ENCODE measurements at places on chromosomes 6 and 20.

- DNase-seq, result no peak
Observed at GRCh38 chr6:127404133-127404532, 55.1 kb downstream of the KIAA0408 start.

- DNase-seq, result peak; percentile 40
Observed at GRCh38 chr6:127190552-127190951, 72.1 kb downstream of the RSPO3 start.

DNA sequence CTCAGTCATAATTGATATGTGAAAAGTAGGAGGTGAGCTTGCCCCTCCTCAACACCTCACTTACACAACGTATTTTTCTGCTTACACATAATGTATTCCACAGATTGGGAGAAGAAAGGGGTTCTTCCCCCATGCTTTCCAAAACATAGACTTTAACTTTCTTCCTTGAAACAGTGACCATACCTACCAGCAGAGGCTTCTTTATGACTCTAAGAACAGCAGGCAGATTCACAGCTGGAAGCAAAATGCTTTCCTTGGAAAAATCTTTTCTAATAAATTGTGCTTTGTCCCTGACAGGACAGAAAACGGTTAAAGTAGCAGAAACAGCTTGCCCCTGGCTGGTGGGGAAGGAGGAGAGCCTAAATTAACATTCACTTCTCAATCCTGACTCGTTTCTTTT, 629.1 kb upstream of the IMPG1 start:
- DNase-seq, result no peak

- DNase-seq, result no peak
Observed at GRCh38 chr6:127592964-127593363, 16.0 kb downstream of the C6orf58 start.

- DNase-seq, result no peak
Observed at GRCh38 chr6:164208371-164208770, 793.9 kb downstream of the QKI start.

DNA sequence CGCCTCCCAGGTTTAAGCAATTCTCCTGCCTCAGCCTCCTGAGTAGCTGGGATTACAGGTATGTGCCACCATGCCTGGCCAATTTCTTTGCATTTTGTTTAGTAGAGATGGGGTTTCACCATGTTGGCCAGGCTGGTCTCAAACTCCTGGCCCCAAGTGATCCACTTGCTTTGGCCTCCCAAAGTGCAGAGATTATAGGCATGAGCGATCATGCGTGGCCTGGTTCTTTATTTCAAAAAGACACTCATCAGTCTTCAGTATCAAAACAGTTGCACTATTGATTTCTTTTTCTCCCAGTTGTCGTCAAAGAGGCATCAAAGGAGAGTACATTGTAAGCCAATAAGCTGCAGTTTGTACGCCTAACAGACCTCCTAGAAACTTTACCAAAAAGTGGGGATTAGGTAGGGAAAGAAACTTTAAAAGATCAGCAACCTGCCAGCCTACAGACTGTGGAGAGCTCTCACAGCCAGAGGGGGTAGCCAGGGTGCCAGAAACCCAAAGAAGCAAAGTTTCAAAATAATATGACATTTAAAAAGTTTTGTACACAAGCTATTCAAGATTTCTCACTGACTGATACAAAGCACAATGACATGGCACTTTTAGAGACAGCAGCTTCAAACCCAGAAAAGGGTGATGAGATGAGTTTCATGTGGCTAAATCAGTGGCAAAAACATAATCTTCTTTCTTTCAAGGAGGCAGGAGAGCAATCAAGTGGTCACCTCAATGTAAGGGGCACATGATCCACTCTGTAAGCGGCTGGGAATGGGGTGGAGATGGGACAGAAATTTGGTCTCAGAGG, 83.0 kb upstream of the RALY start:
- DNase-seq, result no peak

- no peak for DNase-seq
Observed at GRCh38 chr6:52868240-52868639, 27.6 kb upstream of the GSTA5 start.

GRCh38 chr6:40754461-40755045, 167.4 kb upstream of the LRFN2 start:
- DNase-seq, result no peak

GRCh38 chr6:109053336-109053735, 41.3 kb downstream of the SESN1 start:
- DNase-seq, result no peak

- no peak for DNase-seq
Observed at GRCh38 chr20:10661261-10661660, 12.5 kb downstream of the JAG1 start.

DNA sequence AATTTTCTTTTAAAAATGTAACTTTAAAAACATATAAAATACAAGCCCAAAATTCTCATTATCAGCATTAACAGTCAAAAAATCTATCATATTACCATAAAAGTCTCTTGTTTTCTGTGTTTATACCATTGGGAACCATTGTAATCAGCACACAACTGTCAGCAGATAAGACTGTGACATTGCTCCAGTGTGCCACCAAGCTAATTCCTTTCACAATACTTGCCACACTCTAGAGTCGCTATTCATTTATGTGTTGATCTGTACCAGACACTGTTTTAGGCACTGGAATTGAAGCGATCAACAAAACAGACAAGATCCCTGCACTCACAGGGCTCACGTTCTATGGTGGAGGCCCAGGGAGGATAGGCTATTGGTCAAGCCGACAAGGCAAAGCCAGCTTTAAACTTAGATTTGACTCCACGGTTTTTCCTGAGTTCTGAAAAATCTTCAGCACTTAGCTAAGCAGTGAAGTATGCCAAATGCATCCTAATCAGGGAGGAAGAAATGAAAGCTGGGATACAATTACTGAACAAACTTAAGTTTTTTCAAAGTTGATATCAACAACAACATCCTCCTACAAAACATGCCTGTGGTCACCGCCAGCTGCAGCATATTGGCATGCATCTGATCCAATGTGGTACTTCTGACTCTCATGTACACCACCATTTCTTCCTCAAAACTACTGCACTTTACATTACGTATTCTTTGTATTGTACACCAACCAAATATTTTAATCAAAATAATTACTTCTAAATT, 60.5 kb downstream of the GMDS start:
- DNase-seq, result no peak

DNA sequence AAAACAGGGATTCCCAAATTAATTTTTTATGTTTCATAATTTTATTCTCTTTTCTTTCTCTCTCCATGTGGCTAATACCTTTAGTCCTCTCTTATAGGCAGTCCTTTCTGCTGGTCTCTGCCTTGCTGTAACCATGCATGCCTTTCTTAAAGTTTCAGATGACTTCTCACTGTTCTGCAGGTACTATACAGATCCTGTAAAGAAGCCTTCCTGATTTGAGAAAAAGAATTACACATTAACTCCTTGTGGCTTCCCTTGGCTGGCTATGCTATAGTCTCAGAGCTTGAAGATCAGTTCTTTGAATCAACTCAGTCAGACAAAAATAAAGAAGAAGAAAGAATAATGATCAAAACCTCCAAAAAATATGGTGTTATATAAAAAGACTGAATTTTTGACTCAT, 7.3 kb upstream of the GPR63 start:
- no peak for DNase-seq

DNA sequence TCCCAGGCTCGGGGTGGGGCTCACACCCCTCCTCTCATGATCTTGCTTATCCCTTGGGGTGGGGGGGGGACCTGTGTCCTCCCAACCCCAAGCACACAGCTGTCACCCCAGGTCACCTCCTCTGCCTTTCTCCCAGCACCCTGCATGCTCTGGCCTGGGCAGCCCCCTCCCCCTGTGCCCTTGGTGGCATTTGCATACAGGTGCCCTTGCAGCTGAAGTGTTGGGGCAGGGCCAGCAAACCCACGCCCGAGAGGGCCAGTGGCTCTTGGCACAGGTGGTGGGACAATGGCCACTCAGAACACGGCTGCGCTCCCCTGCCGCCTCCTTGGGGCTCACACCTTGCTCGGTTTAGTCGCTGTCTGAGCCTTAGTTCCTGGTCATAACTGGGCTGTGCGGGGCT, 11.3 kb upstream of the MYT1 start:
- DNase-seq, result no peak

DNA sequence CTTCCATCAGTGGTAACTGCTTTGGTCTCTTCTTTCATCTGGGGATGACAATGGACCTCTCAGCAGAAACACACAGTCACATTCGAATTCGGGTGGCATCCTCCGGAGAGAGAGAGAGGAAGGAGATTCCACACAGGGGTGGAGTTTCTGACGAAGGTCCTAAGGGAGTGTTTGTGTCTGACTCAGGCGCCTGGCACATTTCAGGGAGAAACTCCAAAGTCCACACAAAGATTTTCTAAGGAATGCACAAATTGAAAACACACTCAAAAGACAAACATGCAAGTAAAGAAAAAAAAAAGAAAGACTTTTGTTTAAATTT, 6.1 kb downstream of the EDN1 start:
- peak; percentile 84 for DNase-seq

GRCh38 chr6:105873211-105873704, 212.9 kb upstream of the PRDM1 start:
- DNase-seq, result no peak

DNA sequence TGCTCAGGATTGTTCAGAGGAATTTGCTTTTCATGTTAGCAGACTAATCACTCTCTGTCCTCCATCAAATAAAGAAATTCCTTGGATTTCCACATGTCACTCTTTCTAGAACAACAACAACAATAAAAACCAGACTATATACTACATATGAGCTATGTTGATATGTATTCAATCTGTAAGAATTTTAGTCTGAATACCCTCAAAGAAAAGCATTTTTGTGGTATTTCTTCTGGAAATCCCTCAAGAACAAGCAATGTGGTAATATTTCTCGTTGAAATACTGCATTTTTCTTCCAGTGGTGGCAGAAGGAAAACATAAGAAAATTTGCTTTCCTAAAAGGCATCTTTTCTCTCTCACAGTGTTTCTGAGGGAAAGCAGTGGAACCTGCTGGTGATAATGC, 312.6 kb upstream of the RSPO3 start:
- DNase-seq, result no peak

DNA sequence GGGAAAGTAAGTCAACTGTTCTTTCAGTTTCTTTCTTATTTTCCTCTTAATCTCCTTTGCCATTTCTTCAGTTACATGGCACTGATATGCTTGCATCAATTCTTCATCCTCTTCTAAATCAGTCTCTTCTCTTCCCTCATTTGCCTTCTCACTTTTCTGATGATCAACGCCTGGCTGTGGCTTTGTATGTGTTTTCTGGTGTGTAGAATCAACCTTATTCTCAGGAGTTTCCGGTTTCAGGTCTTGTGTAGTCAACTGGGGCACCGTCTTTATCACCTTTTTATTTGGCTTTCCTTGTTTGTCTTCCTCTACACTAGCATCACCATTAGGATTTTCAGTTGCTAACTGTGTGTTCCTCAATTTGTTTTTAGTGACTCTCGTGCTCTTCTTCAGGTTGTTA, 31.6 kb downstream of the AHI1 start:
- DNase-seq, result no peak

DNA sequence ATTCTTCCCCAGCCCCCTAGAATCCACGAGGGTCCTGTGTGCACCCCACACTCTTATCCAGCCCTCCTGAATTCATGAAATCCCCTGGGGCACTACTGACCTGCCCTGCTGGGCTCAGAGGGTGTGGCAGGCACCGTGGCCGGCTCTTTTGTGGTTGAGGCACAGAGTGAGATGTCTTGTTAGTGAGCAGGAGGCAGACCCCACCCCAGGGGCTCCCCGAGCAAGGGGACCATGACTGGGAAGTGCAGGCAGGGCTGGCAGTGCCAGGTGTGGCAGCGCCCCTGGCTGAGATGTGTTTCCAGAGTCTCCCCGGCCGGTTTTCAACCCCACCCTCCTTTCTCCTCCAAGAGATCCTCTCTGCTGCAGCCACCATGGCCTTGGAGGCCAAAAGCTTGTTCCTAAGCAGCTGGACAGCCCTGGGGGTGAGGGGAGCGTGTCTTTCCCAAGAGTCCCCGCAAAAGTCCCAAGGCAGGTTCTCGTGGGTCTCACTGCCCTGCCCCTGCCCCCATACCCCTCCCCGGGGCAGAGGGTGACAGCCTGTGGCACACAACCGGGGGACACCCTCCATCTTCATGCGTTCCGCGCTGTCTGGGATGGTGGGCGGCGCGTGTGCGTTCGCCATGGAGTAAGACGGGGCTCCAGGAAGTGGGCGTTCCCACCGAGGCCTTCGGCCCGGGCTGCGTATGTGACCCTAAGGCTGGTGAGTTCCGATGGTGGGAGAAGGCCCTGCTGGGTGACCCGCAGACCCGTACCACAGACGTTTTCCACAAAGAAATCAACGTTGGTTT, 208.9 kb downstream of the TAF4 start:
- no peak for DNase-seq

- no peak for DNase-seq
Observed at GRCh38 chr20:4813863-4814695, 92.4 kb downstream of the PRND start.

DNA sequence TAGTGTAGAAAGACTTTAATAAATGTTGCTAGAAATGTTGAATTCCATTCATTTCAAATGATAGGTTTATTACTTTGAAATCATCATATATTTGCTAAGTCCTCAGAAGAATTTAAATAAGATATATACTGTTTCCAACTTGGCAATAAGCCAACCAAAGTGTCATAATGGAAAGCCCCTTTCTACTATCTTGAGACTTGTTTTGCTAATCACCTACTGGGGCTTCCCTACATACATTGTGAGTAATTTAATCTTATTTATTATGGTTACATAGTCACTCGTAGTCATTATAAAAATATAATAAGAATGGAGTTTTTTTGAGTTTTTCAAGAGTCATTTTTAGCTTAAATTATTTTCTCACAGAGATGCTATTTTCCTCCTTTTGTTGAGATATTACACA, 20.7 kb downstream of the COL19A1 start:
- no peak for DNase-seq

DNA sequence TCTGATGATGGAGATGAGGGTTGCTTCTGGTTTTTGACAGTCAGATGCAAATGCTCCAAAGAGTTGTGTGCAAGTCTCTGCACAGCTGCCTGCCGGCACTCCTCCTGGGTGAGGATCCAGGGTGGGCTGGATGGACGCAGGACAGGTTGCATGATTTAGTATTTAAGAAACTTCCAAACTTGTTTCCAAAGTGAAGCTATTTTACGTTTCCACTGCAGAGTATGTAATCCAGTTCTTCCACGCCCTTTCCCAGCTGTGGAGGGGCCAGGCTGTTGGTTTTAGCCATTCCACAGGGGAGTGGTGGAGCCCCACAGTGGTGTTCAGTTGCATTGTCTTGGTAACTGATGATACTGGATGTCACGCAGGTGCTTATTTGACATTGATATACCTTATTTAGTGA, 157.3 kb downstream of the THBS2 start:
- DNase-seq, result no peak

DNA sequence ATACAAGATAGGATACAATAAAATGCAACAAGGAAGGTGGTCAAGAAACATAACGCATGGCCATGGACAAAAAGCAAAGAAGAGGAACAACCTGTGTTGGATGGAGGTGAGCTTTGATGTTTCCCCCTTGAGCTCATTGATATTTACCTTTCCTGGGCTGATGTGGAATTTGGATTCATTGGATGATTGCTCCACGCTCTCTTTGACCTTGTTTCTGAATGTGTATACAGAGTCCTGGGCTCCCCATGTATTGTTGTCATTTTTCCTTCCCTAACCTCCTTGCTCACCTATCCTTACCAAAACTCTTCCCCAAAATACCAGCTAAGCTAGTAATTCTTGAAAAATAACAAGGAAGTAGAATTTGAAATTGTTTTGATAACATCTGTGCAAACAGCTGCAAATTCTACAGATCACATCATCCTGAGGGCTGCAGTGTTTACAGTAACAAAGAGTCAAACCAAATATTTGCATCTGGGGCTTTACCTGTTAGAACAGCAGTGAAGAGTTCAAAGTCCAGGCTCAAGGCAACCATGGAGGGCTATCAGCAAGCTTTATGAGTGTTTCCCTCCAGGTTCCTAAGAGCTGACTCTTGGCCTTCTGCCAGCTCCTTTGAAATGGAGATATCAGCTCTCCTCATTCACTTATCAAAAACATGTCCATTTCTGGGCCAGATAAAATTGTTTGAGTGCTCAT, 214.3 kb upstream of the MARCKS start:
- no peak for DNase-seq

Measured in HFFc6 (cell line).